ENCODE measurements at places on chromosomes 11 and 22. TPM values are rescaled to one million over a fixed set of nuclear protein-coding genes. Genes with fewer than 3 reads are reported as not detected.

DNA sequence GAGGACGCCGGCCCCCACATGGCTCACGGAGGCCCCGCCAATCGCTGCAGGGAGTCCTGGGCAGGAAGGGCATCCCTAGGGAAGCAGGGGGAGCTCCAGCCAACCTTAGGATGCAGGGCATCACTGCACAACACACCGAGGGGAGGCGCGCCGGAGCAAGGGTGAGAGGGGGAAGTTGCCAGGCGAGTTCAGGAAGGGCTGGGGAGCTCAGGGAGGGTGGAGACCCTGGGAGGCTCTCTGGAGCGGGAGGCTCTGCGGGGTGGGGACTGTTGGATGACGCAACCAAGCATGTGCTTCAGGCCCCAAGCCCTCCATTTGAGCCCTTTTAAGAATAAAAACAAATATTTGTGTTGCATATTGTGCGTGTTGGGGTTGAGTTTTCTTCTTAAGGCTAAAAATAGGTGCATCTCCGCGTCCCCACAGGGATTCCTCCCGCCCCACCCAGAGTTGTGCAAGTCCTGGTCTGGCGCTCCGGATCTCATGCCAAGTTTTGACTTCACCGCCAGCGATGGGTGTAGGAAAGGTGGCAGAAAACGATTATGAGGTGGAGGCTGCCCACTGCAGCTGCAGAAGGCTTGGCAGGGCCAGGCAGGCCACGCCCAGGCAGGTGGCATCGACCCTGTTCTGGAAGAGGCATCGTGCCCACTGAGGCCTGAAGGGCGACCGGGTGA lies 65.2 kb downstream of the WNT7B start:
- DNase-seq: no peak
- H3K27me3 ChIP-seq: peaks cover 20% of the 10 kb centered on the region
- H3K4me1 ChIP-seq: no peaks in the 10 kb centered on the region
- no peak overlapping the region for H3K27ac ChIP-seq
- no peak overlapping the region for H3K4me3 ChIP-seq

GRCh38 chr11:71228961-71229360 lies 23.4 kb downstream of the SHANK2 start:
- H3K27ac ChIP-seq: no peak overlapping the region
- no peaks in the 10 kb centered on the region for H3K27me3 ChIP-seq
- DNase-seq: no peak

GRCh38 chr22:47371263-47372090 lies 609.0 kb downstream of the TBC1D22A start:
- no peak for DNase-seq
- H3K4me3 ChIP-seq: no peak overlapping the region
- no peak overlapping the region for H3K27ac ChIP-seq

GRCh38 chr11:43681401-43681942 lies 934 bp downstream of the HSD17B12 start:
- no peak for DNase-seq
- H3K27me3 ChIP-seq: peaks cover 3% of the 10 kb centered on the region
- H3K27ac ChIP-seq: peak overlapping the region; percentile 100
- H3K4me3 ChIP-seq: peak overlapping the region; percentile 94

DNA sequence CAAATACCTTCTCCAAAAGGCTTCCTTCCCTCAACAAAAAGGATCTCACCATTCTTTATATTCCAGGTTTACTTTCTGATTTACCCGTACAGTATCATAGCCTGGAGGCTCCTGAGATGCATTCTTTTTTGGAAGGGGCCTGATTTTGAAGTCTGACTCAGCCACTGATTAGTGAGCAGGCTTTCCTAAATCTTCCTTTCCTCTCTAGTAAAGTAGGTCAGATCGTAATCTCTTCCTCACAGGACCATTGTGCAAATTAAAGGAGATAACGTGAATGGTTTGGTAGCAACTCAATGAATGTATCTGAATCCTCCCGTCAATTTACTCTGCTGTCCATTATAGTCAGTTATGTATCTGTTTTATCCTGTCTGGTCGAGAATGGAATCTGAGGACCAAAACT lies 227.7 kb upstream of the ANO5 start:
- DNase-seq: no peak
- peaks cover 12% of the 10 kb centered on the region for H3K27me3 ChIP-seq
- no peak overlapping the region for H3K4me3 ChIP-seq
- H3K27ac ChIP-seq: no peak overlapping the region

GRCh38 chr11:61902313-61902712 lies 11.0 kb upstream of the FADS3 start:
- H3K4me1 ChIP-seq: peaks cover 1% of the 10 kb centered on the region
- peaks cover 10% of the 10 kb centered on the region for H3K27me3 ChIP-seq
- no peak overlapping the region for H3K4me3 ChIP-seq
- DNase-seq: no peak
- H3K27ac ChIP-seq: no peak overlapping the region

DNA sequence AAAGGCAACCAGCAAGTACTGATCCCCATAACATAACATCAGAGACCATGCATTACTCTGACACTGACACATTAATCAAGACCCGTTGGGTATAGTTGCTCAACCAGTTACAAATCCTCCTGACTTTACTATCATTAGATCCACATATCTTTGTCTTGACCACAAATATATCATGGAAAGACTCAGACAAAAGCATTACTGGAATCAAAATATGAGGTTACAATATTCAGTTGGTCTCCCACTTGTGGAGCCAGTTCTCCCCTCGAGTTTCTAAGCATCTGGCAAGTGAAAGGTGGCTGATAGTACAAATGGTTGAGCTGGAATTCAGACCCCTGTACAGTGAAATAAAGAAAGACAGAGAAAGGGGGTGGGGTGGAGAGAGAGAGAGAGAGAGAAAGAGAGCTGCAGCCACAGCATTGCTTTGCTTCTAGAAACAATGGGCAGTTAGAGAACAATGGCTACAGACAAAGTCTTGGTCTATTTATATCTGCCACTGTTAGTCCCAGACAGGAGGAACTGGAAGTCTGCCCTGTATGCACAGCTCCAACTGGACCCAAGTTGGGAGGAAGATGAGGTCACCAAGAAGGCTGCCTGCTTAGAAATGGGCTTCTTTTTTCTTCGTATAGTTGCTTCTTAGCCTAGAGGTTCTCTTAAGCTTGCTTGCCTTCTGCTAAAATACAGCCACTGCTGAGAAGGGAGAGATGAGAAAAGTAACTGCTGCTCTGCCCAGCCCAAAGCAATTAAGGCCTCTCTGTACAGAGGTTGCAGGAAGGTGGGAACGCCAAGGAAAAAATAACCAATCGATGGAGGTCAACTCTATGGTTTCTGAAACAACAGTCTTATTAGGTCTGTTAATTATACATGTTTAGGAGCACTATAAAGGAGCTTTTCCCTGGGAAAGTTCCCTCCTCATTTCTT lies 85.5 kb downstream of the ETS1 start:
- DNase-seq: no peak
- H3K4me3 ChIP-seq: no peak overlapping the region
- peaks cover 2% of the 10 kb centered on the region for H3K4me1 ChIP-seq
- H3K27ac ChIP-seq: no peak overlapping the region
- H3K27me3 ChIP-seq: peaks cover 64% of the 10 kb centered on the region

DNA sequence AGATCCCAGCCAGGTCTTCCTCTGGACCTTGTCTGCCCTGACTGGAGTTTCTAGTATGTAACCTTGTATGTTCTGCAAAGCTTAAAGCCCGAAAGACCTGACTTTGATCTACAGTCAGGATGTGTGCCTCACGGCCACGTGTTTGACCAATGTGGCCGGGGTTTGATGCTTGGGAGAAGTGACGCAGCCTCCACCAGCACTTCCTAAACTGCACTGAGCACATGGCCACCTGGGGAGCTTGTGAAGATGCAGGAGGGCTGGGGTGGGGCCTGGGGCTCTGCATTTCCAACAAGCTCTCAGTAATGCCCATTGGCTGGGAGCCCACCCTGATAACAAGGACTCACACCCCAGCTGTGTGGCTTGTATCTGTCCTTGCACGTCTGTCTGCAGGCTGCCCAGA lies 53.2 kb downstream of the NAT10 start:
- H3K4me3 ChIP-seq: no peak overlapping the region
- DNase-seq: no peak
- H3K27me3 ChIP-seq: no peaks in the 10 kb centered on the region
- H3K27ac ChIP-seq: no peak overlapping the region
- peaks cover 9% of the 10 kb centered on the region for H3K36me3 ChIP-seq

DNA sequence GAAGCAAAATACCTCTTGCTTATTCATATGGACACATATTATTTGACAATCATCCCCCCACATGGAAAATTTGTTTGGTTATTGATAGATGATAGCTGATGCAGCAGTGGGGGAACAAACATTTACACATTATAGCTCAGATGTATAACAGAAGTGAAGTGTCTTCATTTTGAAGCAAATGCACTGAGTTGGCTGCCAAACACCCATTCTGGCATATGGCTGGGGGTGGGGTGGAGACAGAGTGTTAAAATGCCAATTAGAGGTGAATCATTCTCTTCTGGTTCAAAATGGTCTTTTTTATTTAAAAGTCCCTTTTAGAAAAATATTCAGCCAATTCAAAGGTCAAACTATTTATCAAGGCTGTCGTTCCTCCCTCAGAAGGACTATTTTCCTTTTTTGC lies 157.3 kb upstream of the TRPC6 start:
- no peak overlapping the region for H3K27ac ChIP-seq
- H3K27me3 ChIP-seq: peaks cover 36% of the 10 kb centered on the region
- no peaks in the 10 kb centered on the region for H3K4me1 ChIP-seq
- no peak overlapping the region for H3K4me3 ChIP-seq

Gene IMMP1L
- total RNA-seq: 56.7 TPM

Gene LSP1
- not detected for total RNA-seq

Gene SLC6A5
- not detected for total RNA-seq

Gene IL18
- 2.9 TPM for total RNA-seq

Gene SCGB1D2
- not detected for total RNA-seq

Data from progenitor cell of endocrine pancreas (in vitro differentiated cells).